ENCODE measurements at places on chromosomes 3 and 15.

GRCh38 chr3:129357616-129358015 lies 70.8 kb downstream of the EFCAB12 start:
- no peak for DNase-seq

DNA sequence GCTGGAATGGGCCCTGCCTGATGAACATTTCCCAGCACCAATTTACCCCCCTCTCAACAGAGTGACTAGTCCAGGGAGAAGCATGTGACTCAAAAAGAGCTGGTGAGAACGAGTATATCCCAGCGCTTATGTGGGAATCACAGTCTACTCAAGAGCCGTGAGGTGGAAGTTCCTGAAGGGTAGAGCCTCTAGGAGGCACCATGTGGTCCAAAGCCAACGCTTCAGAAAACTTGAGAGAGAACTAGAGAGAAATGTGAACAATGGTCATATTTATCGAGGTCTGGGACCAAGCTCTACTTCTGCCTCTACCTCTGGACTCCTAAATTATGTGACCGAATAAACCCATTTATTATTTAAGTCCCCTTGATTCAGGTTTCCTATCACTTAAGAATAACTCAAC lies 111.0 kb upstream of the RAP2B start:
- DNase-seq = no peak

GRCh38 chr3:187619461-187619860 lies 50.7 kb downstream of the SST start:
- no peak for DNase-seq

- DNase-seq = no peak
Measured at GRCh38 chr3:37943631-37944314, 46.8 kb upstream of the VILL start.

- no peak for DNase-seq
Measured at GRCh38 chr3:159751752-159752151, 236.9 kb upstream of the IL12A start.

GRCh38 chr15:31471731-31472430 lies 145.2 kb downstream of the KLF13 start:
- no peak for DNase-seq

DNA sequence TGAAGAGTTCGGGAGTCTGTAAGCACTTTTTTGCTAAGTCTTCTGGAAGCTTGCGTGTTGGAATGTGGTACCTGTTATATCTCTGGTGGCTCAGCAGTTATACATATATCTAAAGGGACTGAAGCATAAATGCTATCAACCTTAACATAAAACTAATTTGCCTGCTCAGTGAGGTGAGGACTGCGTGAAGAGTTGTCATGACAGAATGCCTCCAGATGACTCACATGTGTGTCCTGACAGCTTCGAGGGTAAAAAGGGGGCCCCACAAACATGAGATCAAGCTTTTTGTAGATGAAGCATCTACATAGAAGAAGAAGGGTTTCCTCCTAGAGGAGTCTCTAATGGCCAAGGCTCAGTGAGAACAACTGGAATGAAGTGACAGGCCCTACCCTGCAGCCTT lies 88.8 kb upstream of the C3orf80 start:
- no peak for DNase-seq

DNA sequence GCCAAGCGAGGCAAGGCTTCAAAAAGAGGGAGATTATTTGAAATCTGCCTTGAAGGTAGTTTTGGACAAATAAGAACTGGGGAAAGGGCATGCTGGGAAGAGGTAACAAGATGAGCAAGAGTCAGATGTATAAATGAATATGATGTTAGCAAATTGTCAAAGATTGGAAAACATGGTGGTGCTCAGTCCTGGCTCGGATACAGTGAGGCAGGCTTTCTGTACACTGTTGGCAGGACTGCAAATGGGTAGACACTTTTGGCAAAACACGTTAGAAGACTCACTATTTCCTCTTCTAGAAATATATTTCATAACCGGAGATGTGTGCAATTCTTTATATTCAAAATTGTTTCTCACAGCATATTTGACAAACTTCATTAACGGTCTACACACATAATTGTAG lies 429.9 kb downstream of the IL5RA start:
- DNase-seq = no peak

DNA sequence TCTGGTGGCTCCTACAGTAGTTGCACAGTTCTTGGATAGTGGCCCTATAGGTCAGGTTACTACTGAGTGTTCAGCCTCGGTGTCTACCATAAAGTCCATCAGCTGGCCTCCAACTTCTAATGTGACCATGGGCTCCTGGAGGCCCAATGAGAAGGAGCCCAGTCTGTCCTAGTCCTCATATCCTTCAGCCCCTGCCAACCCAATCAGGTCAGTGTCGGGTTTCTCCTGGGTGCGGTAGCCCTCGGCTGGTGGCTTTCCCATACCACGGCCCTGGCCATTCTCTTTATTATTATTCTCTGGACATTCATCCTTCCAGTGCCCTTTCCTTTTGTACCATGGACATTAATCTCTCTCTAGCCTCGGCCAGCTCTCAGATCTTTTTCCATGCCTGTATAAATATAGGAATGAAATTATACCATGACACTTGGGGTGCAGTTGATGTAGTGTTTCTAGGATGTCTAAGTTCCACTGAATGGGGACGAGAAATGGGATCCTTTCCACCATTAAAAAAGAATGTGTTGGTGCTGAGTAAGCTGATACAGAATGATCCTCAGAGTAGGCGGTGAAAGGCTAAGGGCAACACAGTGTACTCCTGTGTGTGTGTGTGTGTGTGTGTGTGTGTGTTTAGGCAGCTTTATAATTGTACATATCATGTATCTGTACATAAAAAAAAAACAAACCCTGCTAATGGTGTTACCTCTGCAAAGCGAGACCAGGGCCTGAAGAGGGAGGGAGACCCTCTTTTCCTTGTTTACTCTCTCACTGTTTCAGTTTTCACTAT lies 19.3 kb upstream of the NOX5 start:
- no peak for DNase-seq

DNA sequence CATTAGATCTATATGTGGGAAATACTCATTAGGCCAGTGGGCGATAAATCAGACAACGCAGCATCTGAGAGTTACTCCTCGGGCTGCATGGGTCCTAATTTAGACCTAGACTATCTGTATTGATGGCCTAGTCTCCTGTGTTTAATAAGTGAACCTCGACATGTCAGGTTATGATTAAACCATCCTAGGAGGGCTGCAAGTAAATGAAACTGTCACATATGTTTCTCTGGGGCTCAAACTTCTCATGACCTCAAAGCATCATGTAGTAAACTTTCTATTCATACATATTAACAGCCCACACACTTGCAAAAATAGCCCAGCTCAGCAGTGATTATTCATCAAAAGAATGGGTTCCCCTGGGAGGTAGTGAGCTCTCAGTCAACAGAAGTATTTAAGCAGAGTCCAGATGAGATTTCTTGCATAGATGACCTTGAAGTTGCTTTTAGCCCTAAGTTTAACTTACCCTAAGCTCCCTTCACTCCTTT lies 51.6 kb downstream of the RAB11A start:
- no peak for DNase-seq

GRCh38 chr15:83081256-83082014 lies 14.4 kb upstream of the BTBD1 start:
- no peak for DNase-seq

DNA sequence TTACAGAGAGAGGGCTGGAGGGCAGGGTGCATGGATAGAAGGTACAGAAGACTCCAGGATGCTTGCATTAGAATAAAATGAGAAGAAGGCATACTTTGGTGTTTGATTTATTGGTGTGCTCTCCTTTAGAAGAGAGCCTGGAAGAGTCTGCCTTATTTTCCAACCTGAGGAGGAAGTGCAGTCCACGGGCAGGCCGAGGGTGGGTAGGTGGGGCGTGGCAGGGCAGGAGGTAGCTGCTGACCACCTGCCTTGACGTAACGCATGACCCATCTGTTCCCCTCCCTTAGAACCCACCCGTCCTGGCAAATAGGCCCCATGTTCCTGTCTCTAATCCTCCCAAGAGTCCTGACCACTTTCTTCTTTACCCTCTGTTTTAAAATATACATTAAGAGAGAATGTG lies 222.3 kb upstream of the LYSMD4 start:
- DNase-seq = no peak

GRCh38 chr15:49863431-49864224 lies 242.8 kb downstream of the DTWD1 start:
- no peak for DNase-seq

- DNase-seq = no peak
Measured at GRCh38 chr3:192866804-192867203, 50.9 kb downstream of the MB21D2 start.

DNA sequence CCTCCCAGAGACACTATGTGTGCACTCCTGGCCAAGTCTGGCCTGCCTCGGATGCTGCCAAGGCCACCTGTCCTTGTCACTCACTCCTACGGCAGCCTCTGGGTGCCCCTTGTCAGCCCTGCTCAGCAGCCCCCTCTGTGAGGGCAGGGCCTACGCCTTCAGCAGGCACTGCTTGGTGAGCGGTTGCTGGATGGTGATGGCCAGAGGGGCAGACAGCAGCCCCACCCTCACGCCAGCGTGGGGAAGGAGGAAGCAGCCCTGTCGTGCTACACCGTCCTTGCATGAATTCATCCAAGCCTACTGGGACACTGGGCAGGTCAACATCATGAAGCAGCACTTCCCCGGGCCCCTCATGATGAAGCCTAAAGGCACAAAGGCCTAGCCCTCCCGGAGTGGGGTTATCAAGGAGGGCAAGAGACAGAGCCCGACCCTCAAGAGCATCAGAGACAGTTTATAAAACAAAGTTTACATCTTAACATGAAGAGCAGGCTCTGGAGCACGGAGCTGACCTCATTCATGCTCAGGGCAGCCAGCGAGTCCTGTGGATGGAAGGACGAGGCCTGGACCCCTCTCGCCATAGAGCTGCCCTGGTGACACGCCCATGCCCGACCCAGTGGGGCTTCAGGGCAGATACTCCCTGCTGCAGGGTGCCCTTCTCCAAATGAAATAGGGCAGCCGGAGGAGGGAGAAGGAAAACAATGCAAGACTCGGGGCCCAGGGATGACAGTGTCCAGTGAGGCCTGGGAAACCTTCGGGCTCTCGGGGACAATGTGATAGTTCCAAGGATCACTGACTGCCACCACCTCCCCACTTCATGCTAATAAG lies 25.3 kb downstream of the CHDH start:
- no peak for DNase-seq

DNA sequence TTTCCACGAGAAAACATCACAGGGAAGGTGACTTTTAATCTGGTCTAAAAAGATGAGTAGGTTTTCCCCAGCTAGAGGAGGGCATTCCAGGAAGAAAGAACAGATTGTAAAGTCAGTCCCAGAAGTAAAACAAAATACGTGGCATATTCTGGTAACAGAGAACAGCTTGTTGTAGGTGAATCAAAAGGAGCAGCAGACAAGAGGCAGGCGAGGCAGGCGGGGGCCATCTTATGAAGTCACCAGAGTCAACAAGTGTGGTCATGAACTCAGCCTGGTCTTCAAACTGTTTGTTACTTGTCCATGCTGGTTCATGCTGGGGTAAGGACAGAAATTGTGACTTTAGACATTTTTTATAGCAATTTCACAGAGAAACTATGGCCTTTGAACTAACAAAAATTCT lies 4.0 kb upstream of the POPDC2 start:
- DNase-seq = no peak

GRCh38 chr3:124033360-124034015 lies 41.6 kb upstream of the ROPN1 start:
- DNase-seq = no peak

DNA sequence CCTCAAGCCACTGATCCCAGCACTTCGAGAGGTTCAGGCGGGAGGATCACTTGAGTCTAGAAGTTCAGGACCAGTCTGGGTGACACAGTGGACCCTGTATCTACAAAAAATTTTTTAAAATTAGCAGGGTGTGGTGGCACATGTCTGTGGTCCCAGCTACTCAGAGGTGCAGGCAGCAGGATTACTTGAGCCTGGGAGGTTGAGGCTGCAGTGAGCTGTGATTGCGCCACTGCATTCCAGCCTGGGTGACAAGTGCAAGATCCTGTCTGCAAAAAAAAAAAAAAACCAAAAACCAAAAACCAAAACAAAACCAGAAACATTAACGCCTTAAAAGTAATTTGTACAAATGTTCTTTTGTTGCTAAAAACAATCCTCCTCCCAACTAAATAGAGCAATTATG lies 27.9 kb upstream of the SLC12A8 start:
- no peak for DNase-seq

DNA sequence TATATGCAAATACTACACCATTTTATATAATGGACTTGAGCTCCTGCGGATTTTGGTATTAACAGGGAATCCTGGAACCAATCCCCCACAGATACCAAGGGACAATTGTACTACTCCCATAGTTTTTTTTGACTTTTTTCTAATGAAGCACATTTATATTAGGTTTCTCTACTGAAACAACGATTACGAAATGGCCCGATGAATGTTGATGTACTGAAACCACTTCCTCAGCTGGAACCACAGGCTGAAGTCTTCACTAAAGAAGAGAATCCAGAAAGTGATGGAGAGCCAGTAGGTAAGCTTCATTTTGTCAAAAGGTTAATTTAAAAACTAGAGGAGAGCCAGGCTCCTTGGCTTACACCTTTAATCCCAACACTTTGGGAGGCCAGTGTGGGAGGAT lies 121.5 kb upstream of the LRRFIP2 start:
- no peak for DNase-seq

DNA sequence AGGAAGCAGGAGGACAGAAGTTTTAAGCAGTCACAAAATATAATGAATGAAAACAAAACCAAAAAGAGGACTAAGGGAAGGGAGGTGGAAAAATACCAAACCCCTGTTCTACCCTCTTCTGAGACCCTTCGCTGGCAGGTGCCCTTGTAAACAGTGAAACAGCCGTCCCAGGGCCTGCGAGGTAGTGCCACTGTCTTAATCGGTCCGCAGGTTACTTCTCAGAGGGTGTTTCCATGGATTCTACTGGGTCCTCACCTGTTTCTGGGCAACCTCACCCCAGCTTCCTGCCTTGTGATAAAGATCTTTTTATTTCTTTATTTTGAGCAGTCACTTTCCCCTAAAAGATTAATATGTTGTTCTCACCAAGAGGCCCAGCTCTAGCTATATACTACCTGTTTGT lies 65.3 kb downstream of the SLC30A4 start:
- DNase-seq = no peak

DNA sequence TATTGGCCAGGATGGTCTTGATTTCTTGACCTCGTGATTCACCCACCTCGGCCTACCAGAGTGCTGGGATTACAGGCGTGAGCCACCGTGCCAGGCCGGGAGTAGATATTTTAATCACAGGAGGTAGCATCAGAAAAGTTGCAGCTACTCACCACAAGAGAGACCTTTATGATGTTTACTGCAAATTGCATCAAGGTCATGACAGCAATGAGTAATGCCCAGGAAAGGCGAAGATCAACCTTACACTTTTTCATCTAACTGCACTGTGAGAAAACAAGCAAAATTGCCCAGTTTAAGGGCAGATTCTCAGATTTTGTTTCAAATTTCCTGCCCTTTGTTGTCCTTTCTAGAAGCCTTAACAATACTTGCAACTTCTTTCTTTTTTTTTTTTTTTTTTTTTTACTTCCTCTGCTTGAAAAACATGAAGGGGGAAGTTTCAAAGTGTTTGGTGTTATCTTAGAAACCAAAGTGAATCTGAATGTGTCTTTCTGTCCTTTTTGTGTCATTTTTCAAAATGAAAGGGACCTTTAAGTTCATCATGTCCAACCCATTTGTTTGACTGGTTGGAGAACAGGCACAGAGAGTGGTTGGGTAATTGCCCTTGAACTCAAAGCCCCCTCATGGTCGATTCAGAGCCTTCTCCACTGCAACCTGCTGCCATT lies 25.0 kb downstream of the TGFBR2 start:
- peak; percentile 23 for DNase-seq

- no peak for DNase-seq
Measured at GRCh38 chr15:50116477-50116876, 2.6 kb downstream of the ATP8B4 start.

GRCh38 chr3:107240183-107241091 lies 136.8 kb upstream of the CCDC54 start:
- DNase-seq = peak; percentile 56
